ENCODE measurements at places on chromosomes 3 and 15. TPM values are rescaled to one million over a fixed set of nuclear protein-coding genes. Genes with fewer than 3 reads are reported as not detected.

Gene CADM2
- total RNA-seq, result not detected

Gene CAMK2N2
- not detected for total RNA-seq

Gene CEP97
- total RNA-seq, result 9.8 TPM

DNA sequence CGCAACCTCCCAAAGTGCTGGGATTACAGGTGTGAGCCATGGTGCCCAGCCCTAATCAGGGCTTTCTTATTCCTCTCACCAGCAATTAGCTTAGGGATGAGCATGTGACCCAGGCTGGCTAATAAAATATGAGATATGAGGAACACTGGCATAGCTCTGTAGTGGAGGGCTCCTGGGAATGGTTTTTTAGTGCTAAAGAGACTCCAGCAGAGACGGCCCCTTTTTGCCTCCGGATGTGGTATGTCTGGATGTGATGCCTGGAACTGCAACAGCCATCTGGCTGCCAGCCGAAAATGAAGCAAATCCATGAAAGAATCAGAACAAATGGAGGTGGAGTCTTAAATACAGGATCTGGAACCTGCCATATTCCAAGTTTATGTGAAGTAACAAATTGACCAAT, 69.1 kb upstream of the MAGI1 start:
- no peak overlapping the region for H3K4me3 ChIP-seq
- no peak overlapping the region for H3K27ac ChIP-seq
- no peaks in the 10 kb centered on the region for H3K36me3 ChIP-seq
- H3K4me1 ChIP-seq, result peaks cover 12% of the 10 kb centered on the region

GRCh38 chr3:110307065-110307809, 764.4 kb upstream of the NECTIN3 start:
- H3K27ac ChIP-seq, result no peak overlapping the region
- H3K27me3 ChIP-seq, result no peaks in the 10 kb centered on the region
- peaks cover 16% of the 10 kb centered on the region for H3K4me1 ChIP-seq
- no peaks in the 10 kb centered on the region for H3K36me3 ChIP-seq
- DNase-seq, result peak; percentile 49

DNA sequence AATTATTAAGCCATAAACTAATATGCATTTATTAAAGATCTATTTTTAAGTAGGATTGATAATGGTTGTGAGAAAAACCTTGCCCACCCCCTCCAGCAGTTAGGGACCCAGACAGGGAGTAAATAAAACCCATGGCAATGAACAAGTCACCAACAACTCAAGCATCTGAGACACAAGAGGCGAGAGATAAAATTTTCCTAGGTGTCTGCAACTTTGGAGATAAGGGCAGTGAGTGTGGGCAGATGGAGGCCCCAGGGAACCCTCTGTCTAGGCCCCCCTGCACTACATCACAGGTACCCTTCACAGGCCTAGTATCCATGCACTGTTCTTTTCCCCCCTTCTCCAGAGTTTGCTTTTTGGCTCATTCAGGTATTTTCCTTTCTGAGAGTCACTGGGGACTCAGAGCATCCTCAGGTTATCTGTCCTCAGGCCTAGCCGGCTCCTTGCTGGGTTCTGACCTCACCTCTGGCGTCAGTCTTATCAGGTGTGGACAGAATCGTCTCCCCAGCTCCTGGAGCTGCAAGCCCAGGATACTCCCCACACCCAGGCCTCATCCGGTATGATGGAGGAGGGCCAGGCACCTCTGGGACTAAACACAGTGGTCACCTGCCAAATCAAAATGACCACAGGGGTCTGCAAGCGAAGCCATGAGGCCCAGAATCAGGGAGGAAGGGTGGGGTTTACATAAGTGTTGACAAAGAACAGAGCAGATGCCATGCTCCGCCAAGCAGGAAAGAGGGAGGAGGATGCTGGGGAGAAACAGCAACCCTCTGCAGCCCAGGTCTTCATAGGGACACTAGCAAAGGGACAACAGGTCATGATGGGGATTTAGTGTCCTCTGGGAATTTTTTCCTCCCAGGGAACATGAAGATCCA, 50.4 kb downstream of the CCNL1 start:
- peaks cover 2% of the 10 kb centered on the region for H3K4me1 ChIP-seq
- no peak overlapping the region for H3K27ac ChIP-seq
- no peaks in the 10 kb centered on the region for H3K36me3 ChIP-seq
- no peak overlapping the region for H3K4me3 ChIP-seq
- no peak for DNase-seq

- no peak for DNase-seq
- peaks cover 6% of the 10 kb centered on the region for H3K36me3 ChIP-seq
- H3K27ac ChIP-seq, result no peak overlapping the region
Measured at GRCh38 chr15:64341961-64342360, 14.0 kb downstream of the CSNK1G1 start.

DNA sequence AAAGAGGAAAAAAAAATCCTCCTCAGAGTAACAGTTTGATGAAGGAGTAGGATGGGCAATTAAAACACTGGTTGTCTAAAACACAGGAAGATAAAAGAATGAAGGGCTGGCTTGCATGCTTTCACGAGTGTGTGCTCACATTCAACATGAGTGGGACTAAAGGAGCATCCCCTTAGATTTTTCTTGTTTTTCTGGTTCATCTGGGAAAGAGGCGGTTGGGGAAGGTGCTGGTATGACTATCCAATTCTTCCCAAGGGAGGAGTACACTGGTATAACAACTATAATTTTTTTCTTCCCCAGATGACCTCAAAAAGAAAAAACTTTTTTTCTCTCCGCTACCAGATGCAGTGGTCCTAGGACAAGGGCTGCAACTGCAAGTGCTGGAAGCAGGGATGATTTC, 143.7 kb downstream of the MYO9A start:
- no peak for DNase-seq
- no peaks in the 10 kb centered on the region for H3K27me3 ChIP-seq
- peaks cover 13% of the 10 kb centered on the region for H3K36me3 ChIP-seq
- no peaks in the 10 kb centered on the region for H3K4me1 ChIP-seq
- H3K4me3 ChIP-seq, result no peak overlapping the region

GRCh38 chr3:181797431-181797830, 85.7 kb downstream of the SOX2 start:
- H3K27ac ChIP-seq, result no peak overlapping the region
- no peak overlapping the region for H3K4me3 ChIP-seq
- H3K36me3 ChIP-seq, result no peaks in the 10 kb centered on the region
- H3K4me1 ChIP-seq, result no peaks in the 10 kb centered on the region
- H3K27me3 ChIP-seq, result no peaks in the 10 kb centered on the region
- DNase-seq, result no peak

DNA sequence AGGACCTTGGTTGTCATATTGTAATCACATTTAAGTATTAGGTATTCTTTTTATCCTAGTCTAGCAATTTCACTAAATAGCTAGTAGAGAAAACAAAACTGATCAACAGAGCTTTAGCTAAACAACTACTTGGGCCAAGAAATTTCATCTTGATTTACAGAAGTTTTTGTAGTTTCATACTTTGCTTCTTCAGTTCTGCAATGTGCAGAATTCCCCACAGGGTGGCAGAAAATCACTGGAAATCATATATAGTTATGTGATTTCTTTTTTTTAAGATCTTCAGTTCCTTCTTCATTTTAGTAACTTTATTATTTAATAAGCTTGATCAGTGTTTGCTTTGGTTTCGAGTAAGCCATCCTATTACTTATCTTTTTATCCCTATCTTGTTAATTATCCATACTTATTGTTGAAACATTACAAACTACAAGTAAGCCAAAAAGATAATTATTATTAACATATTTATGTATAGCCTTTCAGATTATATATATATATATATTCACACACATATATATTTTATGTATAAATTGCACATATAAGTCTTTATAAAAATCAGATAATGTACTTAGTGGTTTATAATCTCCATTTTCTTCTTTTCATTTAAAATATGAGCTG, 2.2 kb upstream of the BNIP2 start:
- H3K4me1 ChIP-seq, result peaks cover 15% of the 10 kb centered on the region
- no peak overlapping the region for H3K27ac ChIP-seq
- H3K27me3 ChIP-seq, result no peaks in the 10 kb centered on the region
- no peak overlapping the region for H3K4me3 ChIP-seq
- H3K36me3 ChIP-seq, result 0 out of 2 replicates have a peak, but pooled peaks cover 6% of the 10 kb centered on the region

GRCh38 chr3:104438706-104439105, 928.0 kb upstream of the ALCAM start:
- H3K27ac ChIP-seq, result no peak overlapping the region
- no peaks in the 10 kb centered on the region for H3K27me3 ChIP-seq
- H3K4me1 ChIP-seq, result peaks cover 14% of the 10 kb centered on the region
- H3K36me3 ChIP-seq, result no peaks in the 10 kb centered on the region

- no peaks in the 10 kb centered on the region for H3K27me3 ChIP-seq
- no peak overlapping the region for H3K4me3 ChIP-seq
- peak; percentile 98 for DNase-seq
- H3K27ac ChIP-seq, result peak overlapping the region; percentile 20
- peaks cover 32% of the 10 kb centered on the region for H3K4me1 ChIP-seq
Measured at GRCh38 chr3:42683875-42684598, 1.3 kb upstream of the KLHL40 start.
